ENCODE measurements at places on chromosomes 7 and 10.

DNA sequence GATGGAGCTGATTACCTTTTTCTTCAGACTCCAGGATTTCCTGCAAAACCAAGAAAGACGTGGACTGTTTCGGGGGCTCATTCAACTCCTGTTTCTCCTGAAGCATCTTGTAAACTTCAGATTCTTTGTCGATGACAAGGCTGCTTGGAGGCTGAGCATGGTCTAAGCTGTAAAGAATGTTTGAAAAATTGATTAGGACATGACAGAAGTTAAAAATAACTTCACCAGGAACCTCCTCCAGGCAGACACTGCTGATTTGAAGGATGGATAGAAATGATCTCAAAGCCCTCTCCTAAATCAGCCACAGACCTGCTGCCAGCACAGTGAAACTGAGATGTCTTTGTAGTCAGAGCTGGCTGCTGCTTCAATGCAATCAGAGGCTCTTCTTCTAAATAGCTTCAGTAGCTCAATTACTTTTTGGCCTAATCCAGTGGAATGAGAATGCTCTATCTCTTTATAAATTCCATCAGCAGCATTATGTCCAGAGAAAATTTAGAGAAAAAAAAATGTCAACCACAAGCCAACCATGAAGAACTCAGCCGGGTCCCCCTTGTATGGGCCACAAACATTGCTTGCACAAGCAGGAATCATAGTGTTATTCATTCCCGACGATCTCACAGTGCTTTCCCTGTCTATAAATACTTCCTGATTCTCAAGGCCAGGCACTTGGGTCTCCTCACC, 43.5 kb downstream of the PDLIM1 start:
- DNase-seq, result no peak

GRCh38 chr7:116862951-116863670, 724 bp downstream of the CAPZA2 start:
- DNase-seq, result no peak

GRCh38 chr10:95096143-95096542, 26.8 kb upstream of the CYP2C8 start:
- DNase-seq, result no peak

- DNase-seq, result no peak
These were observed 21.1 kb upstream of the GPR26 start for GRCh38 chr10:123645016-123645415.

DNA sequence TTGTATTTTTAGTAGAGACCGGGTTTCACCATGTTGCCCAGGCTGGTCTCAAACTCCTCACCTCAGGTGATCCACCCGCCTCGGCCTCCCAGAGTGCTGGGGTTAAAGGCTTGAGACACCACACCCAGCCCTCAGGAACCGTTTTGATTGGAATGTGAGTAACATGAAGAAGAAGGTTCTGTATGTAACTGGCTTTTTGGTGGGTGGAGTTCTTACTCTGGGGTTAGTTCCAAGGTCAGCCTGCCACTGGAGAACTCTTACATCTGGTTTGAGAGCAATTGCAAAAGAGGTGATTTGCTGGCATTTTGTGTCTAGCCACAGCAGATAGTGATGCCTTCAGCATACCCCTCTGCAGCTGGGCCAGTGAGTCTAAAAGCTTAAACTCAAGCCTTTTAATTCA, 457.8 kb upstream of the VSTM2A start:
- DNase-seq, result no peak

- DNase-seq, result no peak
These were observed 279.6 kb downstream of the PPP1R3A start for GRCh38 chr7:113639221-113639620.
